ENCODE measurements at places on chromosomes 4 and X.

- peak; percentile 36 for DNase-seq
These were observed 25.6 kb upstream of the MSMO1 start for GRCh38 chr4:165301833-165302232.

DNA sequence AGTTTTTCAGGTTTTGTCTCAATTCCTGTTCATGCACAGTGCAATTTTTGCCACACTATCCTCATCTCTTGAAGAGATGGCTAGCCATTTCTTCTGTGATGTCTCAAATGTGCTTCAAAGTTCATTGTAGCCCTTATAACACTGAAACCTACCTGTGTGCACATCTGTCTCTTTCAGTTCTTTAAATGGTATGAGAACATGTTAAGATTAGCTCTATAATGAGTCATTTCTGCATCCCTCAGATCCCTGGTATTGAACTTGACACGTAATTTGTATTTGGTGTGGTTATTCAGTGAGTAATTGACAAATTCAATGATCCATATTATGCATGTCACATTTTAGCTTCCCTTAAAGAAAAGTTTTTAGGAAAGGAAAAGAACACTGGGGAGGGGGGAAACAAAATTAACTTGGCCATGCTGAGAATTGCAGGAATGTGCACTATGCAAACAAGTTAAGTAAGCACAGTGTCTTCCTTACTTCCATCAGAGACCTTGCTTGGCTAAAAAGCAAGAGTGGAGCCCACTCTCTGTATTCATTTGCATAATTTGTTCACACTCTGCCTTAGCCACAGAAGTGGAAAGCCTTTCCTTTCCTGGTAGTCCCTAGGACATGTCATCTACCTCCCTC is 659.8 kb upstream of the MAGEB2 start:
- no peak for DNase-seq

- peak; percentile 66 for DNase-seq
These were observed 17.5 kb downstream of the CFAP99 start for GRCh38 chr4:2436301-2436700.

DNA sequence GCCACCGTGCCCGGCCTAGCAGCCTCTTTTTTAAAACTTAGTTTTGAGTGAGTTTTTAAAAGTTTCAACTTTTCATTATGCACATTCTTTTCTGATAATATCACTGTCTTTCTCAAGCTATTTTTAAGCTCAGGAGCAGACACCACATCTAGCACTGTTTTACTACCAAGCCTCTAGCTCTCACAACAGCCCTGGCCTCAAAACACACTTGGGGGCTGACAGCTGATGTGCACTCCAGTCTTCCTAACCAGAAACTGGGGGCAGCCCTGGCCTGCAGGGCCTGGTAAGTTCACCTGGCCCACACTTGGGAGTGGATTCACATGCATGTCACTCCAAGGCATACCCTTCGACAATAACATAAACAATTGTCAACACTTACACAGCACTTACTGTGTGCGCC is 34.0 kb downstream of the CENPU start:
- peak; percentile 45 for DNase-seq

Measured in AG20443 (cell line).